Brain (organoid and tissue), 16 donors: ENCODE measurements at places on chromosomes 1 and 21.

DNA sequence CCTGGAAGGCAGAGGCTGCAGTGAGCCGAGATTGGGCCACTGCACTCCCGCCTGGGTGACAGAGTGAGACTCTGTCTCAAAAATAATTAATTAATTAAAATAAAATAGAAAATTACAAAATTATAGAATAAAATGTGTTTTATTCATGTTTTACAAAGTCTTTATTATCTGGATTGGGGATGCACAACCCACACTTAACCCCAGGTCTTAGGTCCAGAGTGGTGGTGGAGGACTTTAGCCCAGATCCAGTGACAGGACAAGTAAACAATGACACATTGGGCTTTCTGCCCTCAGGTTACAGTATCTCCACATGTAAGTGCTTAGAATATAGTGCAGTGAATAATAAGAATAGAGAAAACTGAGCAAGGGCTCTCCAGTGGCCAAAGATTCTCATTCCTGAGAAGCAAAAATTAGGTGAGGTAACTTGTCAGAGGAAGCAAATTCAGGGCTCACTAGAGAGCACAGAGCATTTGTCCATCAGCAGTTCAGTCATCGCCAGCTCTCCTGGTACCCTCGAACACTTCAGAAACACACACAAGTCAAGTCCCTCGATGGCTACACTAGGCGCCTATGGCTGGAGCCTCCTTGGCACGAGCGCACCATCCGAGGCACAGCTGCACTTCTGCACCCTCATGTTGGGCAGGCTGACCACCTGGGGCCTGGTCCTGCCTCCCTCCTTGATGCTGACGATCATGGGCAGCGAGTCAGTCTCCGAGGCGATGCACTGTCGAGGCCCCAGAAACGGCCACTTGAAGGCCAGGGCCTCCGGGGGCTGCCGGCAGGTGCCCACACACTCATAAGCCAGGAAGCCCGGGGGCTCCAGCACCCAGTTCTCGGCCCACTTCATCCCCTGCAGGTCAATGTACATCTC is 2.6 kb downstream of the LEFTY1 start:
- DNase-seq: no peak

- DNase-seq: no peak
Measured at GRCh38 chr1:218384581-218384993, 39.5 kb downstream of the TGFB2 start.

DNA sequence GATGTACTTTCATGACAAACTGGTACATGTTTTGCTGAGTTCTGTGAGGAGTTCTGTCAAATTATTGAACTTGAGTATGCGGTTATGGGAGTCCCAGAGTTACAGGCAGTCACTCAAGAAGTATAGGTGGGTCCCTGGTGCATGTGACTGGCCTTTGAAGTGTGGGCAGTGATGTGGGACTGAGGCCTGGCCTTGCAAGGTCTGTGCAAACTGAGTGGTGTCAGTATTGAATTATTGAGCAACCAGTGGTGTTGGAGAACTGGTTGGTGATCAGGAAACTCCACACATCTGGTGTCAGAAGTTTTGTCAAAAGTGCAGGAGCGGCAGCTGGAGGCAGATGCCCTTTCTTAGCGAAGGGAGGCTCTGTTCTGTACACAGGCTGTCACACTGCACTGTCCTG is 5.2 kb downstream of the ZNF678 start:
- DNase-seq: no peak

- no peak for DNase-seq
Measured at GRCh38 chr1:78096976-78097375, 51.2 kb downstream of the GIPC2 start.

GRCh38 chr1:175493321-175494010 is 249.9 kb downstream of the TNR start:
- peak; percentile 53 for DNase-seq

DNA sequence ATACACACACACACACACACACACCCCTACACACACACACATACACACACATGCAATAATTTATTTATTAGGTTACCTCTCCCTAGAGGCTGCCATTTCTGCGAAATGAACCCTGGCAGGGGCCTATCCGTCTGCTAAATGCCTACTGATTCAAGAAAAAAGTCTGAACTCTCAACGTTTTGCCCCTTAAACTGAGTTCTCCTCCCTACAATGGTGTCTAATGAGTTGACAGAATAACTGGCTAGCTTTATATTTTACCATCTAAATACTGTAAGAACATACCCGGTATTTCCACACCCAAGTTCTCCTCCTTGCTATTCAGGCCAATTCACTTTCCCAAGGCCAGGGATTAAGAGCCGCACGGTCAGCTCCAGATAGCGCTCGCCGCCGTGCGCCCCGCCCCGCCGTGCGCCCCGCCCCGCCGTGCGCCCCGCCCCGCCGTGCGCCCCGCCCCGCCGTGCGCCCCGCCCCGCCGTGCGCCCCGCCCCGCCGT is 339 bp upstream of the RNPC3 start:
- peak; percentile 56 for DNase-seq

DNA sequence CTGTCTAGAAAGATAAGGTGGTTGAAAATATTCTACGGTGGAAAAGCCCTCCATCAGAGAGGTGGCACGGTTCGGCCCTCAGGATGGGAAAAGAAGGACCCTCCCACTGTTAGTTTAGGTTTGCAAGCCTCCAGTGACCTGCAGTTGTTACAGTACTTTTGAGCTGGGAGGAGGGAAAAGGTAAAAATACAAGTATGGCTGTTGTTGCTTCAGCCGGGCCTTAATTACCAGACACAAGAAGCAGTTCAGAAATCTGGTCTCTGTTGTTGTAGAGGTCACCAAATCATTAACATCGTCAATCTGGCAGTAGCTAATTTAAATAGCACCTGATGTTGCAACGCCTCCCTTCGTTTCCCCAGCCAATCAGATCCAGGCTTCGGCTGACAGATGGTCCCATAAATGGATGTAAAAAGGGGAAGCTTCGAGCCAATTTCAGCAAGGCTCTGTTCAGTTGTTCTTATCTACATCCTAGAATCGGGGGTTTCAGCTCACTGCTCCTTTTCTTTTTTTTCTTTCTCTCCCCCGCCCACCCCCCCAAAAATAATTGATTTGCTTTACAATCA is at the start of gene ELAVL4:
Gene ELAVL4, plus strand, starts transcription at position 424 of the 563 bp plus-strand sequence. CDS start 270 bp downstream, outside the sequence.
- peak; percentile 92 for DNase-seq

- DNase-seq: no peak
Measured at GRCh38 chr1:51058858-51059257, 43.2 kb upstream of the C1orf185 start.

GRCh38 chr21:43306391-43306790 is 120.5 kb downstream of the SIK1 start:
- DNase-seq: no peak
